ENCODE measurements at places on chromosomes 12 and 14.

DNA sequence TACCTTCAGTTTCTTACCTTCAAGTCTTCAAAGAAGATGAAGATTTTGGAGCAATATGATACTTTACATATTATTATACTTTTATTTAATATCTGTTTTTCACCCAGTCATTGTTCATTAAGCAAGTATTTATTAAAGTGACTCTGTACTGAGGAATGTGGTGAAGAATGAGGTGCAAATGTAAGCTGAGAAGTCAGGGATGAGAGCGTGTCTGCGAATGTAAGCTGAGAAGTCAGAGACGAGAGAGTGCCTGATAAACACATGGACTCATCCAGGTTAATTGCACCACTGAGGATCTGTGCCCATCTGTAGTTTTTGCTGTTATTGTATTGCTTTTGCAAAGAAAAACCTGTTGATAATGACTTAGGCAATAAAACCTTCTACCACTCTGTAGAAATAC is 211.9 kb upstream of the FAR2 start:
- DNase-seq: no peak

DNA sequence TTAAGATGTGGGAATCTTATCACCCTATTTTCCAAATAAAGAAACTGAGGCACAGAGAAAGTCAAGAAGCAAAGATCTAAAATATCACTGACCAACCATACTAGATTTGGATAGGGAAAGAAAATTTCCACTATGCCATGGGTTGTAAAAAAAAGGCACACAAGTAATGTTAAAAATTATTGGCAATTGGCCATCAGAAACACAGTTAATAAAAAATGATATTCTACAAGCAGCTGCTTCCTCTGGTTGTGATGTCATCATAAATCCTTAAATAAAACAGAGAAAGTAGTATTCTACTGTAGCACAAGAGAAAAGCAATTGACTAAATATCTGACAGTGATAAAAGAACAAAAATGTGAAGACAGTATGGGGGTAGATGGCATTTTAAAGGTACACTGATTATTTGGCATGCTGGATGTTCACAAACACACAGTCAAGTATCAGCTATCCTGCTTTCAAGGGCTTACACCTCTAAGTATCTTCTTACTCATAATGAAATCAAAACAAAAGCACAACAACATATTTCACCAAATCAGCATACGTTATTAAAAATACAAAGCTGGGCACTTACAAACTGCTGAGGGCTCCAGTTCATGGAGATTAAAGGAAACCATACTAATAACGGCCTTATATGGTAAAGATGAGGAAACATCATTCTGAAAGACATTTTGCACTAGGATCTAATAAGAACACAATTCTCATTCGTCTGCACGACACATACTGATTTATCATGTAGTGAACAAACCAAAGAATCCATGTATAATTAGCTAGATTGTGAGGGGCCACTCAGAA is 45.7 kb downstream of the CORO1C start:
- no peak for DNase-seq

DNA sequence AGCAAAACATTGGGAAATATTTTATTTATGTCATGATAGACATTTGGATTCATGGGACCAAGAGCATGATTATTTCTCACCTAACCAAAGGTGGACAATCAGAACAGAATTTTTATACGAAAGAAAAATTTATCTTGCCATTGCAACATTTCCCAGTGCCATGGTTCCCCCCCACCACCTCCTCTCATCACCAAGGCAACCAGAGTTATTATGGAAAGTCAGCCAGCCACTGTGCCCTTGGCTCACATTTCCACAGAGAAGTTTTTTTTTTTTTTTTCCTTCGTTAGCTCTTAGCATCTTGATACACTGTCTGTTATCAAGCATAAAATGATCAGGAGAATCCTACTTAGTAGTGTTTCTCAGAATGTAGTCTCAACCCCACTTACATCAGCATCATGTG is 176.4 kb upstream of the TMTC1 start:
- no peak for DNase-seq

GRCh38 chr14:101861464-101861863 is 100.0 kb downstream of the PPP2R5C start:
- DNase-seq: no peak

DNA sequence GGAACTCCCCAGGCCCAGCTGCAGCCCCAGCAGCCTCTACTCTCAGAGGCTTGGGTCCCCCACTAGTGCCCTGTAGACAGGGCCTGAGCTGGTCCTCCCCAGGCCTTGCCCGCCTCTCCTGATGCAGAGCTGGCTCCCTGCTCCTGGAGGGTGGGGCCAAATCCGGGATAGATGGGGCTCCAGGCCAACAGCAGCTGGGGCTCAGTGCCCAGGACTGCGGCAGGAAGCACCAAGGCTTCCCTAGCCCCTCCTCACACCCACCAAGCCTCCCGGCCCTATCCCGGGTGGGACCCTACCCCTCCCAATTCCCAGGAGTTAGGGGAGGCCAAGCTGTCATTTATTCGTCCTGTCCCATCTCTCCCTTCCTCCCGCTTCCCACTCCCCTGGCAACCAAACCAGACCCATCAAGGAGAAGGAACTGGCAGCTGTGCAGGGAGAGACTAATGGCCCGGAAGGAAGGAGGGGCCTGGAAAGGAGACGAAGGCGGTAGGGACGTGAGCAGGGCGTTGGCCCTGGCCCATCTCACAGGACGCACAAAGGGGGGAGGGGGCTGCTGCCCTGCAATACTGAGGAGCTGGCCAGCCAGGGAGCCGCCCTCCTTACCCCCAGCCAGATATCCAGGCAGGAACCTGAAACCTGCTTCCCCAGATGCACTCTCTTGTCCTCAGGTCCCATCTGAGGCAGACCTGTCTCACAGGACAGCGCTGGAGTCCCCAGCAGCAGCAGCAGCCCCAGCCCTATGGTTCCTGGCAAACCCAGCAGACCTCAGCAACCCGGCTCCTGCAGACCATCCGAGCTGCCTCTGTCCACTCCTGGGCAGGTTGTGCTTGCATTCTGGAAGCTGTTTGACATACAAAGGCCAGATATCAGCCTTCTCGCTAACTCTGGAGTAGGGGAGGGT is 1.6 kb upstream of the PRPH start:
- DNase-seq: no peak

DNA sequence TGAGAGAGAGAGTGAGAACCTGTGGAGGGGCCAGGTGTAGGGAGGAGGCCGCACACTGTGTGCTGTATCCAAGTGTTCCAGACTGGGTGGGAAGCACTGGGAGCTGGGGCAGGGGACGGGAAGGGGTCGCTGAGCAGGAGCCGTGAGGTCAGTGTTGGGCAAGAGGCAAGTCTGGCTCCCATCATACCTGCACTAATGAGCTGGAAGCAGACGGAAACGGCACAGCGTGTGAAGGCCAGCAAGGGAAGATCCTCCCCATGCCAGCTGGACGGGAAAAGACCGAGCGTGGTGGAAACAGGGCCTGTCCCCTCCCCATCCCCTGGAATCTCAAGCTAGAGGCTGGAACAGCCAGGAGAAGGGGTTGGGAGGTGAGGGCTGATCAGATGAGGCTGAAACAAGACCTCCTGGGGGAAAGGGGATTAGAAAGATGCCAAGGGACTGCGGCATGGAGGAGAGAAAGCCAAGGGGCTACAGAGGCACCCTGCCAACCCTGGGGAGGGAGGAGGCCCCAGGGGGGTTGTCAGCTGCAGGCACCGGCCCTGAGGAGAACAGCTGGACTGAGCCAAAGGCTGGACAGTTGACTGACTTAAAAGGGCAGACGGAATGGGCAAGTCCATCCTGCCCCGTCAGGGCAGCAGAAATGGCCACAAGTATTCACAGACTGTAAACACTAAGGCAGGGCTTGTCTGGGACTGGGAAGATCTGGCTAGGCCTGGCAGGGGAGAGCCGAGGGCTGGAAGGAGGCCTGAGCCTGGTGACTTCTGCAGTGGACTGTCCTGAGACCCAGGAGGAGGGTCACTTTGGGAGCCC is 19.0 kb upstream of the LTBP2 start:
- no peak for DNase-seq

- no peak for DNase-seq
Observed at GRCh38 chr12:124130691-124131591, 157.9 kb downstream of the ZNF664 start.

DNA sequence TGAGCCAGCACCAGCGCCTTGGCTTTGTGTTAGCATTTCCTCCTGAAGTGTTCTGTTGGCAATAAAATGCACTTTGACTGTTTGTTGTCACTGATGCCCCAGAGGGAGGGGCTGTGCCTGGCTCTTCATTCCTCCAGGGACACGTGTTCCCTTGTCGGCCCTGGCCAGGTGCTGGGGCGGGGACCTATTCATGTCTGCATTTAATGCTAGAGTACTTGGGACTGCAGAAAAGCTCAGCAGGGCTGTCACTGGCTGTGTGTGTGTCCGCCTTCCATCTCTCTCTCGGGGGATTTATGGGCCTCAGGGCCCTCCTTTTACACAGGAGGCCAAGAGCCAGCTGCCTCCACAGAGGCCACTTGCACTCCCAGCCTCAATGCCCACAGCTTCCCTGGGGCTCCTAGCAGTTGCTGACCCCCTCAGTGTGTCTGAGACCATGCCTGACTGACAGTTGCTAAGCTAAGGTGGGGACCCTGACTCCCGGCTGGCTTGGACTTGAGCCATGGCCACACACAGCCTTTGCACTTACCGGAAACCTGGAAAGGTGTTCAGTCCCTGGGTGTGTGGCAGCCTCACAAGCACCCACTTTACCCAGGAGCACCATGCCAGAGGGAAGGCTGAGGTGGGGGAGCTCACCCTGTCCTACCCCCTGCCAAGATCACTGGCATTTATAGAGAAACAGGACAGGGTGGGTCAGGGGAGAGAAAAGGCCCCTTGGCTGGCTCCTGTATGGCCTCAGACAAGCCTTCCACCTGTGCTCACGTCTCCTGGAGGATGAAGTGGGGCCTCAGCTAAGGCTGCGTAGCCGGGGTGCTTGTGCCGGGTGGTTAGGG is 27.8 kb downstream of the HIP1R start:
- DNase-seq: no peak

GRCh38 chr12:4496145-4496838 is 42.4 kb upstream of the RAD51AP1 start:
- DNase-seq: no peak

- DNase-seq: no peak
Observed at GRCh38 chr12:50933459-50934124, 18.8 kb upstream of the HIGD1C start.

- DNase-seq: no peak
Observed at GRCh38 chr12:108570743-108571608, 8.6 kb downstream of the ISCU start.

DNA sequence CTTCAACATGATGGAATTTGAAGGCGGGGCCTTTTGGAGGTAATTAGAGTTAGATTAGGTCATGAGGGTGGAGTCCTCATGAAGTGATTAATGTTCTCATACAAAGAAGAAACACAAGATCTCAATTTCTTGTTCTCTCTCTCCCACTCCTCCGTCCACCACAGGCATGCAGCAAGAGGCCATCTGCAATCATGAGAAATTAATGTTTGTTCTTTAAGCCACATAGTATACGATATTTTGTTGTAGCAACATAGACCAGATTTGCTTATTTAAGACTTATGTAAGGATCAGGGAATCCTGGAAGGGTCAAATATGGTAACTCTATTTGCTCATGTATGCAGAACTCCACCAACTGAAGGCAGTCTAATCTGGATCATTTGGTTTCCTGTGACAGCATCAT is 429.0 kb downstream of the LRIG3 start:
- no peak for DNase-seq

DNA sequence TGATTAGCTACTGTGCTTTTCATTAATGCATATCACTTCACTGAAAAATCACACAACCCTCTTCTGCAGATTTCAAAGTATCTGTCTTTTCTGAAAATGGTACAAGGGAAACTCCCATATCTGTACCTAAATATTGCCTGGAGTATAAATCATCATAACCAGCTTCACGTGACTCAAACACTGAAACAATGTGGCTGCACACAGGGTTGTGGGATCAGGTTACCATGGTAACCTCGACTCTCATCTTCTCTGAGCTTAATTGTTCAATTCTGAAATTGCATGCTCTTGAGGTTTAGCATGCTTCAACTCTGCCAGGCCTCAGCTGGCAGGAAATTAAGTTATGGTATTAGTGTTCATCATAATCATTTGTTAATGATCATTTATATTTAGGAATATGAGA is 77.5 kb upstream of the CPSF6 start:
- DNase-seq: no peak

Measured in SW 1271 (cell line).